ENCODE measurements at places on chromosomes 11 and 22.

DNA sequence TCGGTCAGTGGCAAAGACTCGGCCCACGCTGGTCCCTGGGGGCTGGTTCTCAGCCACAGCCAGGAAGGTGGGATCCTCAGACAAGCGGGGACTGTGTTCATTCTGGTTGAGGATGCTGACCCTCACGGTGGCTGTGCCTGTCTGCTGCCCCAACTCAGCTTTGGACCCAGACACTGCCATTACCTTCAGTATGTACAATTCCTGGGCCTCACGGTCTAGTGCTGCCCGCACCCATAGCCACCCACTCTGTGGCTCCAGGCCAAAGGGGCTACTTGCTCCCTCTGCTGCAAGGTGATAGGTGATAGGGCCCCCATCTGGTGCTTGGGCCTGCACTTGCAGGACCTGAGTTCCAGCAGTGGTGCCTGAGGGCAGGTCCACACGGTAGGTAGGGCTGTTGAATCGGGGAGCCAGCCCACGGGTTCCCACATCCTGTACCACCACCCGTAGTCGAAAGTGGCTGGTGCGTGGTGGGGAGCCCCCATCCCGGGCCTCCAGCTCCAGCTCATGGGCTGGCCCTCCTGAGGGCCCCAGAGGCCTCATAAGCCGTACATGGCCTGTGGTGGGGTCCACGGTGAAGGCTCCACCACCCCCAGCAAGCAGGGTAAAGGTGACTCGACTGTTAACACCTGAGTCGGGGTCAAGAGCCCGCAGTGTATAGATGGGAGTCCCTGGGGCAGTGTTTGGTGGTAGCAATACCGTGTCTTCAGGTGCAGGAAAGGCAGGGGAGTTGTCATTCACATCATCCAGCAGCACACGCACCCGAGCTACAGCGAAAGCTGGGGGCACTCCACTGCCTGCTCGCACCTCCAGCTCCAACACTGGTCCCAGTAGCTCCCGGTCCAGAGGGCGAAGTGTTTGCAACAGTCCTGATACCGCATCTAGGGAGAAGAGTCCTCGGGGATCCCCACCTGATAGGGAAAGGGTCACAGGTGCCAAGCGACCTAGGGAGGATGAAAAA is 13.2 kb upstream of the TPP1 start:
- DNase-seq, result no peak

GRCh38 chr22:25054943-25055511 is 102.5 kb downstream of the KIAA1671 start:
- no peak for DNase-seq

DNA sequence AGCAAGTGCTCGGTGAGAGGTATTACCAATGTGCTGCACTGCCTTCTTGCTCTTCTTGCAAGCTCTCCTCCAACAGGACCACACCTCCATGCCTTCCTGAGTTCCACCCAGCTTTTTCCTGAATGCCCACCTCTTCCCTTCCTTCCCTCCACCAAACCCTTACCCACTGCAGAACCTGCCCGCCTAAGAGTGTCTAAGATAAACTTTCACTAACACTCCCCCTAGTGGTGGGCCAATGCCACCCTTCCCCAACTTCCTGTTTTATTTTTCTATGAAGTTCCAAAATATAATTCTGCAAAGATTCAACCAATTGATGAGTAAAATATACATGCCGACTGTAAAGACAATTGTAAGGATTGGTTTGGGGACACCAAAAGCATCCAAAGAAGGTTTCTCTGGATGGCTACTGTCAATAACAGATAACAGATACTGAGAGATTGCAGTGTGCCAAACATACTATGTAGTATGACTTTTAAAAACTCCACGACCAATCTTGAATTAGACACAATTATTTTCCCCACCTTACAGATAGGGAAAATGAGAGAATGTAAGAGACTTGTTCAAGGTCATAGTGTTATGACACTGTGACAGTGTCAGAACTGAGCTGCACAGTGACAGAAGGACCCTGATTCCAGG is 38.6 kb upstream of the BMAL1 start:
- DNase-seq, result peak; percentile 57

DNA sequence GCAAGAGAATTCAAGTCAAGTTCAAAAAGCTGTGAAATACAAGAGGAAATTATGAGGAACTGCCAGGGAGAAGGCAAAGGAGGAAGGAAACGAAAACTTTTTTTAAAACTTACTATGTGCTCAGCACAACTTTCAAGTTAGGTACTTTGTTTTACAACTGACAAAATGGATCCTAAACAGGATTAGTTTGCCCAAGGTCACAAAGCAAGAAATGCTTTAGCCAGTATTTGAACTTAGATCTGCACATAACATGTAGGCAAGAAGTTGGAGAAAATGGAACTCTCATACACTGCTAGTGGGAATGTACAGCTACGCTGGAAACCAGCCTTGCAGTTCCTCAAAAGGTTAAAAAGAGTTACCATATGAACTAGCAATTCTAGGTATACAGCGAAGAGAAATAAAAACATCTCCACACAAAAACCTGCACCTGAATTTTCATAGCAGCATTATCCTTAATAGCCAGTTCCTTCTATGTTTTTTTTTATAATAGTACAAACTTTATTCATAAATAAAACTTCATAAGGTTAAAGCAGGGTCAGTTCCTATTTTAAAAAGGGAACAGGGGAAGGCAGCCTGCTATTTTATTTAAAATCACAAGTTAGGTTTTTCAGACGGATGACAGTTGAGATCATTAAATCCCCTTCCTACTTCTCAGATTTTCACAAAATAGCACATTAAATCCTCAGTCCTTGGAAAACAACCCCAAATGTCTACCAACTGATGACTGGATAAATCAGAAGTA is 19.2 kb downstream of the DDX6 start:
- no peak for DNase-seq

DNA sequence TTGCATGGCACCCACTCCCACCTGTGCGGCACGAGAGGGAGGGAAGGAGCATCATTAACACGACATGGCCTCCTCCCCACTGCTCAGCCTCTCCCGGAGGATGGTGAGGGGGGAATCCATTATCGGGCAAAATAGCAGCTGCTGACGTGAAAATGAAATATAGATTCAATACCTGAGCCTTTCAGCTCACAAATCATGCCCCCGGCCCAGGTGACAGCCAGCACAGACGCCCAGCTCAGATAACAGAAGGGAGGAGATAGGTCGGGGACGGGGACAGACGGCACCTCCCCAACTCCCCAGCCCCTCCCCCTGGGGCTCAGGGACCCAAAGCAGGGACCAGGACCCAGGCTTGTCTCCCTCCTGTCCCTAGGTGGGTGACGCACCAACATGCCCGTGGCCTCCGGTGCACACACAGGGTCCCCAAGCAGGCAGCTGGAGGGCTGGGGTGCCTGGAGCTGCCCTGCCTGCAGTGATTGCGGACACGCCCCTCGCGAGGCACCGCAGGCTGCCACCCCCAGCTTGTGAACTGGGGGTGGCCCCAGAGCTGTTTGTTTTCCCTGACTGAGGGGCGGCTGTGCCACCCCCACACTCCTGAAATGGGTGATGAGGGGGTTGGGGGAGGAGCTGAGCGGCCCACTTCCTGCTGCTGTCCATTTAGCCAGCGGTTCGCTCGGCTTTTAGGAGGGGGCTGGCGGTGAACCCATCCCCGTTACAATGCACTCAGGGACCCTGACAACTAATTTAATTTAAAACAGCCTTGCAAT is 31.7 kb downstream of the FLRT1 start:
- no peak for DNase-seq

GRCh38 chr22:45462034-45462655 is 40.5 kb upstream of the FBLN1 start:
- DNase-seq, result no peak

- DNase-seq, result no peak
Measured at GRCh38 chr11:92902417-92902816, 67.0 kb upstream of the MTNR1B start.

- no peak for DNase-seq
Measured at GRCh38 chr11:1391165-1392075, 1.7 kb downstream of the BRSK2 start.

GRCh38 chr11:22192289-22192641 is 620 bp upstream of the ANO5 start:
- peak; percentile 72 for DNase-seq

GRCh38 chr22:34702279-34702678 is 363.7 kb upstream of the ISX start:
- DNase-seq, result no peak

DNA sequence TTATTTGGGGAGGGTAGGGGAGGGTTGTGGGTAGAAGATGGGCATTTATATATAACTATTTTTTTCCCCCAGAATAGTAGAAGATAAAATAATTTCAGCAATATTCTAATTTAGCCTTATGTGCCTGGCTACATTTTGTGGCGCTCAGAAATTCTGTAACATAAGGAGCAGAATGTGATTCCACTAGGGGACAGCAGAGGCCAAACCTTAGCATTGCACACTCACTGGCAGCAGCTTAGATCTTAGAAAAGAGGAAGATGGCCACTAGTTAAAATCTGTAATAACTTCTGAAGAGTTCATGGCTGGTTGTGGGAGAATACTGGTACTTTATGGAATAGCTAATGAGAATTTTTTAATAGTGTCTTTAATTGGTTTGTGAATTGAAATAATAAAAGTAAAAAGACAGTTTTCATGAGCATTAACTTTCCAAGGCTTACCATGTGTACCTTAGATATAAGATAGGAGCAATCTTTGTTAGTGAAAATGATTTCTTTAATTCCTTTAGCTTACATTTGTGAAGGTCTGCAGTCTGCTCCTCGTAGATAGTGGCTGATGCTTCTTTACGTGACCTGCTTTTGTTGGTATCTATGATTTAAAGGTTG is 33.1 kb downstream of the DDX10 start:
- DNase-seq, result peak; percentile 11

- DNase-seq, result no peak
Measured at GRCh38 chr11:10042699-10043098, 251.3 kb downstream of the SBF2 start.

GRCh38 chr11:34671946-34672345 is 51.1 kb downstream of the EHF start:
- DNase-seq, result no peak

GRCh38 chr11:13384908-13385640 is 77.9 kb downstream of the BTBD10 start:
- peak; percentile 66 for DNase-seq

DNA sequence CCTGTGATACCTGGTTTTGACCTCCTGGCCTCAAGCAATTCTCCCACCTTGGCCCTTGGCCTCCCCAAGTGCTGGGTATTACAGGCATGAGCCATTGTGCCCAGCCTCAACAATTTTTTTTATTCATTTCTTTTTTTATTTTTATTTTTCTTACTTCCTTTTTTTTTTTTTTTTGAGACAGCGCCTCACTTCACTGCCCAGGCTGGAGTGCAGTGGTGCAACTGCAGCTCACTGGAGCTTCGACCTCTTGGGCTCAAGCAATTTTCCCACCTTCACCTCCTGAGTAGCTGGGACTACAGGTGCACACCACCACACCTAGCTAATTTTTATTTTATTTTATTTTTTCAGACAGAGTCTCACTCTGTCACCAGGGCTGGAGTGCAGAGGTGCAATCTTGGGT is 25.5 kb upstream of the CECR2 start:
- DNase-seq, result no peak

DNA sequence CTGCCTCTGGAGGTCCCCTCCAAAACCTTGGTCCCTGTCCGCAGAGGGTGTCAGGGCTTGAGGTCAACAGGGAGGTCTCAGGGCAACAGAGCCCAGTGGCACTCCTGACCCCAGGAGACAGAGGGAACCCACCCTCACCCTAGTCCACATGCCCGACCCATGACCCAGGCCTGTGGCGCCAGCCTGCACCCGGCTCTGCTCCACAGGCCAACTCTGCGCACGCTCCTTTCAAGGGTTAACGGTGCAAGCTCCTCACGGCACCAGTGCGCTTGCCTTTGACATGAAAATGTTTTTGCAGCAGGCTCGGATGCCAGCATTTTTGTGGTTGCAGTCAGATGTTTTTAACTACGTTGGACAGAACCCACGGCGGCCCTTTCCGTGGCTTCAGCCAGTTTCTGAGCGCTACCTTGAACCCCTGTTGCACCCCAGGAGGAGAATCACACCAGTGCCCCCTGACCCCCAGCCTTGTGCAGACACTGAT is 68.6 kb downstream of the CDKN1C start:
- no peak for DNase-seq

- DNase-seq, result no peak
Measured at GRCh38 chr11:33500332-33500731, 200.3 kb downstream of the C11orf91 start.

GRCh38 chr11:117946156-117946841 is 17.1 kb upstream of the TMPRSS13 start:
- no peak for DNase-seq

GRCh38 chr22:36991206-36991605 is 28.0 kb downstream of the TST start:
- DNase-seq, result peak; percentile 51

DNA sequence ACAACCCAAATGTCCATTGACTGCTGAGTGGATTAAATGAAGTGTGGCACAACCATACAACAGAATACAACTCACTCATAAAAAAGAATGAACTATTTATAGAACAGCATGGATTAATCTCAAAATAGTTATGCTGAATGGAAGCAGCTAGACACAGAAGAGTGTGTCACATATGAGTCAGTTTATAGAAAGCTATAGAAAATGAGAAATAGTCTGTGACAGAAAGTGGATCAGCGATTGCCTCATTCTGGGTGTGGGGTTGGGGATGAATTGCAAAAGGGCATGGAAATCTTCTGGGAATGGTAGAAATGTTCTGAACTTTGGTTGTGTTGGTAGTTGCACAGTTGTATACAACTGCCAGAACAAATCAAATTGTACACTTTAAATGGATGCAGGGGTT is 37.4 kb downstream of the PRR5L start:
- no peak for DNase-seq

GRCh38 chr11:85854212-85854556 is 999 bp upstream of the CCDC83 start:
- no peak for DNase-seq

DNA sequence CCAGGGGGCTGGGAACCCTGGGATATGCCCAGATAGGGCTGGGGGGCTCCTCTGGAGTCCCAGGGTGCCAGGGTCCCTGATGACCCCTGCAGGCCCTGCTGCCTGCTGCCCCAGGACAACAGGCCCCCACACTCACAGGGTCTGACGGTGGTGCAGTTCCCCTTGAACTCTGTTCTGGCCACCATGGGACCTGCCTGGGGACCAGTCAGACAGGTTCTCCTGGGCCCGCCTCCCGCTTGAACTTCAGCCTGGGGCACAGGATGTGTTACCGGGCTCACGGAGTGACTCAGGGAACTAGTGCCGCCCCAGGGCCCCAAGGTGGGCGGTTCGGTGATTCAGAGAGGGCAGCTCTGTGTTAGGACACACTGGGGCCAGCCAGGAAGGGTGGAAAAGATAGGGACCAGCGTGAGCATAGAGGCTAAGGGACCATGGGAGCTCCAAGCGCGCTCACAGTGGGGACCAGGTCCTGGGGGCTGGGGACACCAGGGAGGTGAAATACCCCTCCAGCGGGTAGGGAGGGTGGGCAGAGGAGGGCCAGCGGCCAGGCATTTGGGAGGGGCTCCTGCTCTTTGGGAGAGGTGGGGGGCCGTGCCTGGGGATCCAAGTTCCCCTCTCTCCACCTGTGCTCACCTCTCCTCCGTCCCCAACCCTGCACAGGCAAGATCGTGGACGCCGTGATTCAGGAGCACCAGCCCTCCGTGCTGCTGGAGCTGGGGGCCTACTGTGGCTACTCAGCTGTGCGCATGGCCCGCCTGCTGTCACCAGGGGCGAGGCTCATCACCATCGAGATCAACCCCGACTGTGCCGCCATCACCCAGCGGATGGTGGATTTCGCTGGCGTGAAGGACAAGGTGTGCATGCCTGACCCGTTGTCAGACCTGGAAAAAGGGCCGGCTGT is 21.5 kb upstream of the TXNRD2 start:
- peak; percentile 87 for DNase-seq

- DNase-seq, result no peak
Measured at GRCh38 chr11:111518668-111519067, 4.1 kb downstream of the HOATZ start.

Data from ELF-1 (cell line).